WTC11 (cell line): ENCODE measurements at places on chromosomes 2 and 18. TPM values are rescaled to one million over a fixed set of nuclear protein-coding genes. Genes with fewer than 3 reads are reported as not detected.

ATP8B1 gene
- 2.7 to 5.6 TPM (median 3.9 TPM) in 3 replicates for total RNA-seq

SERPINB10 gene
- total RNA-seq, result not detected in 3 replicates

GRCh38 chr2:153311432-153311831 is 167.1 kb downstream of the RPRM start:
- no peak for DNase-seq
- H3K4me3 ChIP-seq, result no peak overlapping the region
- H3K4me1 ChIP-seq, result no peaks in the 10 kb centered on the region
- no peaks in the 10 kb centered on the region for H3K27me3 ChIP-seq
- no peaks in the 10 kb centered on the region for H3K36me3 ChIP-seq
- H3K27ac ChIP-seq, result no peak overlapping the region

DNA sequence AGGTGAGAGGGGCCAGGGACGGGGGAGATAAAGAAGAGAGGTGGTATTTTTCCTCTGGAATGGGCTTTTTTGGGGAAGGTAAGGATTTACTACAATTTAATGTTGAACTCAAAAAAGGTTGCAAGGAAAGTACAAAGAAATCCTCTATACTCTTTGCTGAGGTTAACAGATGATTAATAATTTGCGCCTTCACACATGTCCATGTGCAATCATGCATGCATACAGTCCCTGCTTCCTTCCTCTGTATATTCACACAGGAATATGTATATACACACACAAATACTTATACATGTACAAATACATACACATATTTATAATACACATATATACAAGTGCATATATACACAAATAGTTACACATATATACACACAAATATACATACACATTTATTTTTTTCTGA is 193.4 kb downstream of the NBAS start:
- peaks cover 30% of the 10 kb centered on the region for H3K4me1 ChIP-seq
- H3K4me3 ChIP-seq, result no peak overlapping the region
- H3K36me3 ChIP-seq, result peaks cover 8% of the 10 kb centered on the region; the same call in 1 of the 2 replicates
- H3K27ac ChIP-seq, result no peak overlapping the region

- DNase-seq, result no peak
- no peak overlapping the region for H3K4me3 ChIP-seq
- H3K4me1 ChIP-seq, result no peaks in the 10 kb centered on the region
These were observed 7.7 kb downstream of the CCDC178 start for GRCh38 chr18:33432857-33433256.

- peaks cover 9% of the 10 kb centered on the region for H3K27me3 ChIP-seq
- no peak overlapping the region for H3K27ac ChIP-seq
- DNase-seq, result no peak
- H3K4me1 ChIP-seq, result peaks cover 9% of the 10 kb centered on the region
These were observed 266.3 kb downstream of the MTX2 start for GRCh38 chr2:176535467-176536113.

SCN3A gene
- total RNA-seq, result 0.04 TPM in 1 of 3 replicates, not detected in the others

- no peaks in the 10 kb centered on the region; the same call in 1 of the 2 replicates for H3K27me3 ChIP-seq
- no peaks in the 10 kb centered on the region for H3K4me1 ChIP-seq
- DNase-seq, result no peak
- no peaks in the 10 kb centered on the region for H3K36me3 ChIP-seq
- H3K4me3 ChIP-seq, result no peak overlapping the region
These were observed 711.4 kb upstream of the ACVR2A start for GRCh38 chr2:147133286-147133908.

GRCh38 chr2:216557413-216557812 is 58.8 kb downstream of the RPL37A start:
- peaks cover 2% of the 10 kb centered on the region; the same call in 1 of the 2 replicates for H3K36me3 ChIP-seq
- H3K27me3 ChIP-seq, result no peaks in the 10 kb centered on the region; the same call in 1 of the 2 replicates
- H3K27ac ChIP-seq, result no peak overlapping the region
- H3K4me1 ChIP-seq, result peaks cover 45% of the 10 kb centered on the region

GKN1 gene
- not detected in 3 replicates for total RNA-seq

- H3K4me3 ChIP-seq, result no peak overlapping the region
- peak; percentile 22 for DNase-seq
- H3K27ac ChIP-seq, result no peak overlapping the region
- H3K4me1 ChIP-seq, result peaks cover 16% of the 10 kb centered on the region
- no peaks in the 10 kb centered on the region for H3K36me3 ChIP-seq
These were observed 175.8 kb upstream of the MSH6 start for GRCh38 chr2:47607005-47607679.

TMEM37 gene
- 7.6 to 9.6 TPM (median 8.5 TPM) in 3 replicates for total RNA-seq

NEB gene
- total RNA-seq, result 1.7 to 2.1 TPM (median 1.9 TPM) in 3 replicates

- DNase-seq, result no peak
- H3K27ac ChIP-seq, result no peak overlapping the region
- peaks cover 7% of the 10 kb centered on the region for H3K4me1 ChIP-seq
- H3K4me3 ChIP-seq, result no peak overlapping the region
These were observed 11.8 kb upstream of the ATOH8 start for GRCh38 chr2:85741833-85742455.

NR4A2 gene
- total RNA-seq, result 0.66 to 0.69 TPM (median 0.66 TPM) in 3 replicates

DNA sequence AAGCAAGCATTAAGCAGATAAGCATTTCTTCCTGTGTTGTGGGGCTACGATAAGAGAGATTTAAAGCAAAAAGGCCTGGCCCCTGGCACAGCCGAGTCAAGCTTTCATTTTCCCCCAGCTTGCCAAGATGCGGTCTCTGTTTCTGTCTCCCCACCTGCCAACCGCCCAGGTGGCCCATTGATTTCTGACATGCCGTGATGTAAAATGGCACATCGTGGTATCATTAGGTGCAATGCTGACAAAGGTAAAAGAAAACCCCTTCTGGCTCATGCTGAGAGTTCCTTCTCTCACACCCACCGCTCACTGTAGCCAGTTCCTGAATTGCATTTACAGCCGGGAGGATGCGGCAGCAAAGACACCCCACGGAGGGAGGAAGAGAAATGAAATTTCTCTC is 62.8 kb downstream of the BOD1L2 start:
- H3K4me1 ChIP-seq, result peaks cover 54% of the 10 kb centered on the region
- H3K4me3 ChIP-seq, result peak overlapping the region; percentile 46
- no peak overlapping the region for H3K27ac ChIP-seq
- H3K36me3 ChIP-seq, result 0 out of 2 replicates have a peak, but pooled peaks cover 3% of the 10 kb centered on the region

ERBB4 gene
- 1.6 to 1.8 TPM (median 1.6 TPM) in 3 replicates for total RNA-seq

DNA sequence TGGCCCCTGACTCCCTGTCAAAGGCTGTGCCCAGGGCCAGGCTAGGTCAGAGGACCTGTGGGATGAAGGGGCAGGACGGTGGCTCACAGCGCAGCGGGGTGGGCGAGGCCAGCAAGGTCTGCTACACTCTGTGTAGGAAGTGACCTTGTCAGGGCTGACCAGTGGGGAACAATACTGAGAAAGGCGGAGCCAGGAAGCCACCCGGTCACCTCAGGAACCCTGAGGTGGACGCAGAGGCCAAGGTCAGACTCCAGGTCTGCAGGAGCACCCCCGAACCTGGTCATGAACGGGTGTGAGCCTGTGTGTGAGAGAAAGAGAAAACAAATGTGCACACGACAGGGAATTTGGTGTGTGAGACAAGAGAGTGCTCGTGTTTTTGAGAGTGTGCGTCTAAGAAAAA is 72.3 kb downstream of the SMAD7 start:
- DNase-seq, result no peak
- H3K27ac ChIP-seq, result peak overlapping the region; percentile 1
- H3K27me3 ChIP-seq, result no peaks in the 10 kb centered on the region; the same call in 1 of the 2 replicates
- H3K4me3 ChIP-seq, result no peak overlapping the region
- peaks cover 25% of the 10 kb centered on the region for H3K4me1 ChIP-seq

HTR2B gene
- total RNA-seq, result not detected in 3 replicates

DNA sequence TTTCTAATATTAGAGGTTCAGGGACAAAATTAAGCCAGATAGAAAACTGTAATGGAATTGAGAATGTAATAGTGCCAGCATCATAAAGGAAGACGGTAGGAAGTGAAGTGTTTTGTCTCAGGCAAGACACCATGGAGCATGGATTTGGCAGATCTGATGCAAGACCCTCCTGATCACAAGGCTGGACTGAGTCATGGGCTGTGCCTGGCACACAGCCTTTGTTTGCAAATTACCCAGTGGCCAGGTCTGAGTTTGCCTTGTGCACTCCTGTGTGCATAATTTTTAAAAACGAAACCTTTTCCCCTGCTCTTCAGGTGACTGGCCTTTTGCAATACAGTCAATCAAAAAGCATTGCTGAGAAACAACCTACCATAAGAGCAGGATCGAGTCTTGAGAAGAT is 2.0 kb upstream of the UPP2 start:
- H3K4me1 ChIP-seq, result peaks cover 16% of the 10 kb centered on the region
- H3K27me3 ChIP-seq, result no peaks in the 10 kb centered on the region; the same call in 1 of the 2 replicates
- no peaks in the 10 kb centered on the region for H3K36me3 ChIP-seq
- H3K27ac ChIP-seq, result no peak overlapping the region
- no peak overlapping the region for H3K4me3 ChIP-seq
- DNase-seq, result no peak

ZFAND2B gene
- 19.5 to 21.1 TPM (median 20.2 TPM) in 3 replicates for total RNA-seq

CRYGD gene
- 4.6 to 6.3 TPM (median 5.7 TPM) in 3 replicates for total RNA-seq

ITPRIPL1 gene
- 11.7 to 17.3 TPM (median 13.7 TPM) in 3 replicates for total RNA-seq

GRCh38 chr2:52622266-52622665 is 1145.3 kb upstream of the CHAC2 start:
- peaks cover 7% of the 10 kb centered on the region for H3K4me1 ChIP-seq
- H3K27ac ChIP-seq, result no peak overlapping the region
- no peak for DNase-seq
- no peak overlapping the region for H3K4me3 ChIP-seq
- H3K36me3 ChIP-seq, result no peaks in the 10 kb centered on the region

- no peak for DNase-seq
- no peak overlapping the region for H3K27ac ChIP-seq
- H3K4me3 ChIP-seq, result no peak overlapping the region
- H3K4me1 ChIP-seq, result peaks cover 15% of the 10 kb centered on the region
- peaks cover 30% of the 10 kb centered on the region for H3K36me3 ChIP-seq
These were observed 3.8 kb downstream of the SLC4A1AP start for GRCh38 chr2:27667446-27667845.

DNA sequence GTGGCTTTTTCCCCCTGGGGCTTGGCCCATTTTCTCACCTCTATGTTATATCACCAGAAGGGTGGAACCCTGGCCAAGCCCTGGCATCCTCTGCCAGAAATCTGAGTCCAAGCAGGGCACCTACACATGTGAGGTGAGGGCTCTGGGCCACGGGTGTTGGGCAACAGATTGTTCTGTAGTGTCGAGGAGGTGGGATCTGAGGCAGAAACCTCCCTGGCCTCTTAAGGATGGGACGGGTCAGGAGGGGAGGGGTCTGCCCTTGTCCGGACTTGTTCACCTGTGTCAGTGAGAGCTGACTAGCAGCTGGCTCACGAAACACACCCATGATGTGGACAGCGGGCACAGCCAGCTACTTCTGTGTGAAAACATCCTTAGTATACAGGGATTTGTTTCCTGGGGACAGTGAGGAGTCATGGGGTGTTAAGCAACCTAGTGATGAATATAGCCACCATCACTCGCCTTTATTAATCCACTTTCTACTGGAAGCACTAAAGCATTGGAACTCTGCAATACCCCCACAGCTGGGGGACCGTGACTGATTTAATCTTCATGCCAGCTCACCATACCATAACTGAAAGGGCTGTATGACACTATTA is 35.6 kb downstream of the EPAS1 start:
- H3K4me1 ChIP-seq, result peaks cover 43% of the 10 kb centered on the region
- H3K27me3 ChIP-seq, result peaks cover 10% of the 10 kb centered on the region
- no peak for DNase-seq
- no peak overlapping the region for H3K27ac ChIP-seq
- no peaks in the 10 kb centered on the region for H3K36me3 ChIP-seq

LHCGR gene
- total RNA-seq, result 0.21 to 0.34 TPM (median 0.31 TPM) in 3 replicates

COBLL1 gene
- total RNA-seq, result 4.4 to 6.3 TPM (median 5.8 TPM) in 3 replicates

DNA sequence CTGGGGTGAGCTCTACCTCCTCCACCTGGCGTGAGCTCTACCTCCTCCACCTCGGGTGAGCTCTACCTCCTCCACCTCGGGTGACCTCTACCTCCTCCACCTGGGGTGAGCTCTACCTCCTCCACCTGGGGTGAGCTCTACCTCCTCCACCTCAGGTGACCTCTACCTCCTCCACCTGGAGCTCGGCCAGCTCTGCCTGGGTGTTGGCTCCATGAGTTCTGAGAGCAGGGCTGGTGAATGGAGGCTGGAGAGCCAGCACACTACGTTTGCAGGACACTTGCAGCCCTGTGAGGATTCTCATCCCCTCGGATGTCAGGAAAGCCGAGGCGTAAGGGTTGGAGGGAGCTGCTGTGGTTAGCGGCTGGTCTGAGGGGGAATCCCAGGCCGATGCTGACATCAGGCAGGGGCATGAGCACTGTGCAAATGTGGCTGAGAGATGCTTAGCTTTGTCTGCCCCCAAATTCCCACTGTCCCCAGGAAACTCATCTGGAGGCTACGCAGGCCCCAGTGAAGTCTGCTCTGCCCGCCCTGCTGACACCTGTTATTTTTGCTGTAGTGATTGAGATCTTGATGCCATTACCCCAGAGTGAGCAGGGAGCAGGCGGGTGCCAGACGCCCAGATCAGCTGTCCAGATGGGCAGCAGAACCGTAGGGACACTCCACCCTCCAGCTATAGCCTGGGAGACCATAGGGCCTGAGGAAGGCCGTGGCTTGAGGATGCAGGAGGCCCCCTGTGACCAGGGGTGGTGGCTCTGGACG is 3.3 kb downstream of the CROCC2 start:
- H3K27ac ChIP-seq, result no peak overlapping the region
- DNase-seq, result no peak
- no peaks in the 10 kb centered on the region for H3K4me1 ChIP-seq
- H3K27me3 ChIP-seq, result no peaks in the 10 kb centered on the region
- H3K36me3 ChIP-seq, result no peaks in the 10 kb centered on the region
- no peak overlapping the region for H3K4me3 ChIP-seq

GAREM1 gene
- 7.0 to 7.7 TPM (median 7.4 TPM) in 3 replicates for total RNA-seq

MYO5B gene
- total RNA-seq, result 7.0 to 8.7 TPM (median 7.4 TPM) in 3 replicates
